ENCODE measurements at places on chromosomes 1 and 21. TPM values are rescaled to one million over a fixed set of nuclear protein-coding genes. Genes with fewer than 3 reads are reported as not detected.

OR2L3 gene
- not detected for total RNA-seq

MIXL1 gene
- not detected for total RNA-seq

ZNF496 gene
- total RNA-seq = 20.3 TPM

C1QB gene
- total RNA-seq = not detected

ISG20L2 gene
- 78.5 TPM for total RNA-seq

CLCA2 gene
- not detected for total RNA-seq

LCE2C gene
- total RNA-seq = not detected

DNALI1 gene
- total RNA-seq = not detected

OR2L13 gene
- total RNA-seq = not detected

VANGL1 gene
- total RNA-seq = 2.2 TPM

FAM78B gene
- total RNA-seq = 0.25 TPM

RHCE gene
- 0.23 TPM for total RNA-seq

GUK1 gene
- total RNA-seq = 264 TPM

CAMK2N1 gene
- 2.5 TPM for total RNA-seq

KCNQ4 gene
- total RNA-seq = 0.25 TPM

ZNF683 gene
- total RNA-seq = 0.94 TPM

FCGR3A gene
- total RNA-seq = not detected

OR2T11 gene
- not detected for total RNA-seq

C1QA gene
- total RNA-seq = not detected

PBX1 gene
- total RNA-seq = not detected

CACNA1E gene
- total RNA-seq = not detected

TTC34 gene
- total RNA-seq = 1.1 TPM

FMO1 gene
- not detected for total RNA-seq

KLF18 gene
- total RNA-seq = not detected

FMO3 gene
- not detected for total RNA-seq

WNT4 gene
- total RNA-seq = not detected

ALG14 gene
- 4.6 TPM for total RNA-seq

FBXO2 gene
- 1.8 TPM for total RNA-seq

SPATA46 gene
- not detected for total RNA-seq

NTPCR gene
- 34.8 TPM for total RNA-seq

PDE4B gene
- total RNA-seq = 32.2 TPM
